Fibroblast of skin of back (primary cell): ENCODE measurements at places on chromosomes 1 and 21.

DNA sequence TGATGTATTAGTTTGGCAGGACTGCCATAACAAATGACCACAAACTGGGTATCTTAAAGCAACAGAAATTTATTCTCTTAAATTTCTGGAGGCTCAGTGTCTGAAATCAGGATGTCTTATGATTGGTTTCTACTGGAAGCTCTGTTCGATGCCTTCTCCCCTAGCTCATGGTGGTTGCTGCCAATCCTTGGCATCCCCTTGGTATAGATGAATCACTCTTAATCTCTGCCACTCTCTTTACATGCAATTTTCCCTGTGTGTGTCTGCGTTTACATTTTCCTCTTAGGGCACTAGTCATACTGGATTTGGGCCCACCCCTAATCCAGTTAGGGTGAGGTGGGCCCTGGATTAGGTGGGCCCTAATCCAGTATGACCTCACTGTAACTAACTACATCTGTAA is 54.7 kb upstream of the MPC2 start:
- DNase-seq = no peak

DNA sequence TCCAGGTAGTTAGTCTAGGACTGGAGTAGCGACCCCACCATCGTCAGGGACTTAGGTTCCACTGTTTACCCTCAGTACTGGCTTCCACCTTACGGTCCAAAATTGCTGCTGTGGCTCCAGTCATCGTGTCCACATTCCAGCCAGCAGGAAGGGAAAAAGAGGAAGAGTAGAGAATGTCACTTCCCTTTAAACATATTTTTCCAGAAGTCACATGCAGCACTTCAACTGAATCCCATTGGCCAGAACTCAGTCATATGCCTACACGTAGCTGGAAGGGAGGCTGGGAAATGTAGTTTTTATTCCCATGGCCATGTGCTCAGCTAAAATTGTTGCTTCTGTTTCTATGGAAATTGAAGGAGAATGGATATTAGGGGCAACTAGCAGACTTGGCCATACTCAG is 84.1 kb upstream of the SELENON start:
- no peak for DNase-seq

- peak; percentile 97 for DNase-seq
Observed at GRCh38 chr21:35324372-35325220, 275.5 kb upstream of the RUNX1 start.

DNA sequence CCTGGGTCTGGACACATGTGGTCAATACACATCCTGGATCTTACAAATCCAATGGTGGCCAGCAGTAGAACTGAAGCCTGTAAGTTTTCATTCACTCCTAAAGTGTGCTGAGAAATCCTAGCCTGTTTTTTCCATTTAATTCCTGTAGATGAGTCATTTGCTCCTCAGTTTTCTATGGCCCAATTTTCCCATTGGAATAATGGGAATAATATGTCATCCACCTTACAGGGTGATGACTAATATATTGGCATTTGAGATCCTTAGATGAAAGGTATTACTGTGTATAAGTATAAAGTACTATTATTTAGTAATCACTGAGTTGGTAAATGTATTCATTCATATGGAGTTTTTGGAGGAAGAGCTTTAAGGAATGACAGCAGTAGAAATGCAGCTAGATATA is 89.7 kb upstream of the ADAR start:
- peak; percentile 26 for DNase-seq

DNA sequence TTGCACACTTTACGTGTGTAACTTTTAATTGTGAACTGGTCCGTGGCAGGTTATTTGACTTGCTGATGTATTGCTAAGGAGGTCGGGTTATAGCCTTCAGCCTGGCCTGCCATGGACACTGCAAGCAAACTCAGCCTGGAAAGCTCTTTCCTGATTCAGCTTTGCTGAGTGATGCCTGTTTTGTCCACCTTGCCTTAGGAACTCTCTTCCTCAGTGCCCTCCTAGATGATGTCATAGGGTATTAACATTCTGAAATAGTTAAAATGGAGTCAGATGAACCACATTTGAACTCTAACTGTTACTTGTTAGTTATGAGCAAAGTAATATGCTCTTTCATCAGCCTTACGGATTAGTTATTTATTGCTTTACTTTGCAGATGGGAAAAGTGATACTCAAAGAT is 446.0 kb downstream of the PCP4 start:
- DNase-seq = no peak

GRCh38 chr1:185096531-185096930 is 51.2 kb downstream of the RNF2 start:
- DNase-seq = peak; percentile 8

- no peak for DNase-seq
Observed at GRCh38 chr1:190759807-190760206, 282.1 kb upstream of the BRINP3 start.

- DNase-seq = no peak
Observed at GRCh38 chr1:111417755-111418154, 9.8 kb downstream of the OVGP1 start.

DNA sequence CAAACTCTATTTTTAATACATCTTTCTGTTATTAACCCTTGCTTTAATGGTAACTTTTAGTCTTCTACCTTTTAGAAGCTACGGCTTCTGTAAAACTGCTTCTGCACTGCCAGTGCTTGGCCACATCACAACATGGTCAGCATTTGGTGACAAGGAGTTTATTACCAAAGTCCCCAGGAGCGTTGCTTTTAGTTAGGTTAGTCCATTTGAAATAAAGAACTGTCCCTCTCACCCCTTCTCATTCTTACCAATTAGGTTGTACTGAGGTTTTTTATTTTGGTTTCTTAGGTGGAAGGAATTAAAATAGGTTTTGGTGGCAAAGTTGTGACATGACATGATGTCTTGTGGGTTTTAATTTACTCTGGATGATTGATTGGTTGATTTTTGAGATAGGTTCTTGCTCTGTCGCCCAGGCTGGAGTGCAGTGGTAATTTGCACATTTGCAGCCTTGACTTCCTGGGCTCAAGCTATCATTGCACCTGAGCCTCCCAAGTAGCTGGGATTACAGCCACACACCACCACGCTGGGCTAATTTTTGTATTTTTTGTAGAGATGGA is 39.2 kb downstream of the SPEN start:
- DNase-seq = no peak

- no peak for DNase-seq
Observed at GRCh38 chr1:67393737-67394136, 36.5 kb downstream of the SERBP1 start.

GRCh38 chr1:190832511-190832910 is 354.8 kb upstream of the BRINP3 start:
- DNase-seq = no peak

- peak; percentile 87 for DNase-seq
Observed at GRCh38 chr1:235902677-235903542, 36.2 kb upstream of the LYST start.
